Tongue (tissue), 3 donors: ENCODE measurements at places on chromosomes 7 and 10. TPM values are rescaled to one million over a fixed set of nuclear protein-coding genes. Genes with fewer than 3 reads are reported as not detected.

Gene SPAM1
- not detected for total RNA-seq

Gene GDF10
- total RNA-seq = 32.6 TPM

Gene PTPRZ1
- 31.5 TPM for total RNA-seq

Gene FANK1
- total RNA-seq = 3.2 TPM

Gene CCDC172
- not detected for total RNA-seq

Gene AKR1C1
- 5.4 TPM for total RNA-seq

Gene COL17A1
- 130 TPM for total RNA-seq

Gene SMNDC1
- total RNA-seq = 21.3 TPM

Gene PTN
- total RNA-seq = 85.1 TPM

Gene FAM25A
- 25.8 TPM for total RNA-seq

Gene PDZD7
- total RNA-seq = not detected

Gene SLC18A3
- total RNA-seq = 0.31 TPM

Gene HPSE2
- total RNA-seq = 18.3 TPM

Gene AGFG2
- 7.6 TPM for total RNA-seq

Gene ADAM8
- total RNA-seq = 6.7 TPM

Gene MYOF
- total RNA-seq = 87.9 TPM

Gene MBL2
- total RNA-seq = not detected

Gene NPFFR1
- total RNA-seq = not detected

Gene TMEM236
- 0.10 TPM for total RNA-seq

Gene ADIRF
- 13.2 TPM for total RNA-seq

Gene CCDC201
- total RNA-seq = not detected

Gene ACSM6
- not detected for total RNA-seq

Gene HTR7
- 0.41 TPM for total RNA-seq

Gene DNAJC9
- total RNA-seq = 22.0 TPM

Gene MEOX2
- 53.2 TPM for total RNA-seq

Gene AMPH
- 10.7 TPM for total RNA-seq

Gene LGI1
- 8.5 TPM for total RNA-seq

Gene LBX1
- total RNA-seq = 5.6 TPM

Gene TBC1D12
- total RNA-seq = 18.4 TPM

Gene NRCAM
- 16.2 TPM for total RNA-seq

Gene DIP2C
- total RNA-seq = 39.0 TPM

Gene AKR1B15
- total RNA-seq = 0.31 TPM

Gene SORCS3
- total RNA-seq = 1.4 TPM

Gene GPC2
- total RNA-seq = 5.7 TPM

Gene NUTM2B
- 0.10 TPM for total RNA-seq

Gene ZPBP
- total RNA-seq = not detected

Gene AQP1
- total RNA-seq = 107 TPM

Gene FAS
- total RNA-seq = 31.9 TPM

Gene TMEM229A
- not detected for total RNA-seq

Gene OR2A7
- 8.6 TPM for total RNA-seq
